CD4-positive, alpha-beta T cell treated with Interleukin-6 for 4 hours (primary cell): ENCODE measurements at places on chromosomes 2 and 18.

DNA sequence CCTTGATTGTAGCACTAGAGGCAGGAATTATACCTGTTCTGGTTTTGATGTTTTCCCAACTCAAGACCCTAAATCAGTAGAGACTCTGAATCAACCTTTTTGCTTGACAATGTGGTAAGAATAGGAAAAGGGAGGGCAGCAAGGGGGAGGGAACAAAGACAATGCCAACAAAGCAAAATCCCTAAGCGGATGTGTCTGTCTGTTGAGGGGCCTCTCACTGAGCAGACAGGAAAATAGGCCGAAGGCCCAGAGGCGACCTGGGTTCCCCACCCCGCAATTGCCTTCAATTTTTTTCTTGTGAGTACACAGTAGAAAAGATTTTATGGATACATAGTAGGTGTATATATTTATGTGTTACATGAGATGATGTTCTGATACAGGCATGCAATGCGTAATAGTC is 75.6 kb downstream of the MAP4K4 start:
- peak; percentile 21 for DNase-seq

DNA sequence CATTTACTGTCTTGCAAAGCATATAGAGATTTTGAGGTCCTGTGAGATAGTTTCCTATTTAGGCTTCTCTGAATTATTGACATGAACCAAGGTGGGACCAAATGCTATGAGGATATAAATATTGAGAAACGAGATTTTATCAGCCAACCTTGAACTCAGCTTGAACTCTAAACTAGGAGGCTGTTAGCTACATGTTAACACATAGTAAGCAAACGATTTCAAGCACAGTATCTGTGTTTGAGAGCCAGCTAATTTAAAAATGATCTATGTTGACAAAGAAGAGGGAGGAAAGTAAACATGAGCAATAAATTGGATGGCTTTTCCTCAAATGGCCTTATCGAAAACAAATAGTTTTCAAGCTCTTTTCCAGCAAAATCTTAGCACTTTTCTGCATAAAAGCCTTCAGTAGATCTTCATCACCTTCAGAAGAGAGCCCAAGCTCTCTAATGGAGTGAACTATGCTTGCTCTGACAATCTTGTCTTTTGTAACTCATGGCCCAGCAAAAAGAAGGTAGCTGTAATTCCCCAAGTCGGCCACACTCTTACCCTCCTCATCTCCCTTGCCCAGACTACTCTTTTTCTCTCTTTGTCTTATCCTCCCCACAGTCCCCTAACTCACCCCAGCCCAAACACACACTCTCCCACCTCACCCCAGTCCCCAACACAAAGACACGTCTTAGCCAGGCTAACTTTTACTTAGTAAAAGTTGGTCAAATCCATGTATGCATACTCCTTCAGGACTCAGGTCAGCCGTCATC is 14.7 kb downstream of the CD28 start:
- DNase-seq: no peak

DNA sequence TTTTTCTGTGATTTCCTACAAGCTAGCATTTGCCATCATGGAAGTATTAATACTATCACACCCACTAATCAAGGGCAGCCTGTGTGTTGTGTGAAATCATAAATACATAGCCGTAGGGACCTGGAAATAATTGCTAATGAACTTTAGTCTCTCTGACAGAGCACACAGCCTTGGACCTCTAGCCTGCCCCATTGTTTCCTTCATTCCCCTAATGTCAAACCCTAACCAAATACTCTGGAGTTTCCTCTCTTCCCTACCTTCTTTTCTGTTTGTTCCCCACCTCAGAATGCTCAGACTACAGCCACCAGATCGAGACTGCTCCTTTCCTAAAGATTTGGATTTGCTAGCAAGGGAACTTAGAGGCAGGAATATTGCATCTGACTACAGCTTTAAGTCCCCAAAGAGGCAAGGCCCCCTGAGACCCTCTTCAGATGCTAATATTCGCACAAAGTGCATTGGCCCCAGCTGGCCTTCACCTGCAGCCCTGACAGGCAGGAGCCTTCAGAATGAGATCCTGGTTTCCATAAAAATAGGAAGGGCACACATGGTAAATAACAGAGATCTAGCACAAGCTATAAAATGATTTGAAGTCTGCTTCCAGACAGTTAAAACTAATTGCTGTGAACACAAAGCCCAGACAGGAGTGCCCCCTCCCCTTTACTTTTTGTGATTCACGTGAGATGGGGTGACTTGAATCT is 279.2 kb upstream of the DCC start:
- no peak for DNase-seq

GRCh38 chr2:218882461-218882816 is 1.8 kb downstream of the WNT10A start:
- no peak for DNase-seq

DNA sequence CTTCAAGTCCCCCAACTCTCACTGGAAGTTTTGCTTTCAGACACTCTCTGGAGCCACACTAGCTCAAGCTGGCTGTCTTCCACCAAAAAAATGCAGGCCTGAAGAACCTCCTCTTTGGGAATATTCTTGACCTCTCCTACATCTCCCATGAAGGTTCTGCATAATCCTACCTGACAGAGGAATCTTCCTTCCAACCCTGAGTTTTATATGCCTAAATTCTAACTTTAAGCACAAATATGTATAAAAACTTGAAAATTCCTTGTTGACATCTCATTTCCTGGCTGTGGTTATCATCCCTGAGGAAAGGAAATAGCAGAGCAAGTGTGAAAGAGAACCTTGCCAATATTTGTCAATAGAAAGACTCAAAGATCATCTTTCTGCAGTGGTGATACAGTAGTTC is 249.0 kb downstream of the LPIN1 start:
- no peak for DNase-seq
